Activated B cell treated with CpG ODN at 0.5 μM for 24 hours (primary cell): ENCODE measurements at places on chromosomes 7 and 10. TPM values are rescaled to one million over a fixed set of nuclear protein-coding genes. Genes with fewer than 3 reads are reported as not detected.

GRCh38 chr10:75782463-75783248, 351.2 kb downstream of the LRMDA start:
- no peak for DNase-seq

- no peak for DNase-seq
Measured at GRCh38 chr10:36451391-36451970, 673.9 kb upstream of the ANKRD30A start.

Gene HOXA2
- total RNA-seq = not detected in 2 replicates

DNA sequence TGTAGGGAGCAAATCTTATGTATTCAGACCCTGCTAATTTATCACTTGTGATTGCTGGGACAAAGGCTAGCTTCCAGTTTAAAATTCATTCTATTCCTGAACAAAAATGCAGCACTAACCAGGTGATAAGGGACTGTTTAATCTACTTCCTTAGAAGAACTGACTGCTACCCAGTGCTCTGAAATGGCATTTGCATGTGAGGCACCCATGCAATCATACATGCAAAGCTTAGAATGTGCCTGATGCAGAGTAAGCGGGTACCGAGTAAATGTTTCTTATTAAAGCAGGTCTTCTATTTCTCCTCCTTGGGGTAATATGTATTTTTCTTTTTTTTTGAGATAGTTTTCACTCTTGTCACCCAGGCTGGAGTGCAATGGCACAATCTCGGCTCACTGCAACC, 54.5 kb downstream of the NEURL1 start:
- no peak for DNase-seq

GRCh38 chr10:126081841-126082466, 185.6 kb downstream of the FANK1 start:
- no peak for DNase-seq

Gene ADRA2A
- not detected in 2 replicates for total RNA-seq

- DNase-seq = no peak
Measured at GRCh38 chr10:34967335-34967880, 122.7 kb downstream of the CUL2 start.

DNA sequence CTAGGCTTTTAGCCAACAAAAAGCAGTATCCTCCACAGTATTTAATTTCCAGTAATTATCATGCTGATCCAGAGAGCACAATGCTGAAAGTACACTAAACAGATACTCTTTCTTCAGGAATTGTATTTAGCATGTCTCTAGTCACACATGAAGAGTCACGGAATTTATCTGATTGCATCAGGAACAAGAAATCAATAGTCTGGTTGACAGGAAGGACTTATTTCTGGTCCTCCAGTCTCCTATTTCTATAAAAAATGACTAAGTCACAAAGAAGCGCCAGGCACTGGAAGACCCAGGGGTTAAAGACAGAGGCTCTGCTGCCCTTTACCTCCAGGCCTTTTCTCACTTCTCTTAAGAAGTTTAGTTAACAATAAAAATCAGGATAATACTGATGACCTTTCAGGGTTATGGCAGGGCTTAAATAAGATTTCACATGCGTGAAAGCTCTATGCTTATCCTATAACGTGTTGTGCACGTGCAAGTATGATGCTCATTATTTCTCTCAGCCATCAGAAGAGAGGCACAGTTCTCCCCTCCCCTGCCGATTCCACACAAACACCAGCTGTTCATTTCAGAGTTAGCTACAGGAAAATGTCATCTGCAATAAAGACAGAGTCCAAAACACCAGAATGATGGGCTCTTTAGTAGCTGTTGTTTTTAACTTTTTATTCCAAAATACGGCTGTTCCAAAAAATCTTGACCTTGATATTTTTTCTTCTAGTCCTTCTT, 36.9 kb downstream of the SLC26A4 start:
- DNase-seq = no peak

DNA sequence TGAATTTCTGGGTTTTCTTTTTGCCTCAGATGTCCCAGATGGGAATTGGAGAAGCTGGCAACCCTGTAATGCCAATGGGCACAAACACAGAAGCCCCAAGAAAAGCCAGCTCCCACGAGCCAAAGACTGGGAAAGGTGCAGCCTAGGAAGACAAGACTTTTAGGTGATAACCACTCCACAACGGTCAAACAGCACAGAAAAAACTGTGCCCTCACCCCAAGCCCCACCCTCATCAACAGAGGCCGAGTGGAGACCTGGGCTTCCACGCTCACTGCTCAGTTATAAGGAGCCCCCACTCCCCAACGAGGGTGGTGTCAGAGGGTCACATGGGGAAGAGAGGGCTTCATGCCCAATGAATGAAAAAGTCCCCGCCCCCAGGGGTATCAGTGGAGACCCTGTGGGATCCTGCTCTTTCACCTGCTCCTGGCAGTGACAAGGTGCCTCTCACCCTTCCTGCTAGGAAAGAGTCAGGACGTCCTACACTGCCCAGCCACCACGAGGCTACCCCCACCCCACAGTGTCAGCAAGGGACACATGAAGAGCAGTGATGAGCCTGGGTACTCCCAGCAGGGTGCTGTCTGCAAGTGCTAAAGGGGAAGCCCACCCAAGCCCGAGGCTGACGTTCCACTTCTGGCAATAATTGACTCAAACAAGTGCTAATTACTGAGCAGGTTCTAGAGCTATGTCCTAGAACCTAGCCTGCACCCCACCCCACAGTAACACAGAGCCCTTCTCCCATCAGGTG, 8.3 kb downstream of the TMEM273 start:
- DNase-seq = no peak

DNA sequence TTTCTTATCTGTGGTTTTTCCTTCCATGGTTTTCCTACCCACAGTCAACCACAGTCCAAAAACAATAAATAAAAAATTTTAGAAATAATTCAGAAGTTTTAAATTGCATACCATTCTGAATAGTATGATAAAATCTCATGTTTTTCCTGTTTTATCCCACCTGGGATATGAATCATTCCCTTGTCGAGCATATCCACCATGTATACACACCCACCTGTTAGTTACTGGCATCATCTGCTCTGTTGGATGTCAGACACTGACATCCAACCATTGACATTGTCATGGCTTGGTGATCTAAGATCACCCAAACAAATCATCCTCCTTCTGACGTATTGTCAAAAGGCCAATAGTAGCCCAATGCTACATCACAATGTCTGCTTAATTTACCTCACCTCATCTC, 749.8 kb downstream of the TNS3 start:
- DNase-seq = no peak

Gene BMS1
- total RNA-seq = 24.6 and 25.1 TPM in 2 replicates

DNA sequence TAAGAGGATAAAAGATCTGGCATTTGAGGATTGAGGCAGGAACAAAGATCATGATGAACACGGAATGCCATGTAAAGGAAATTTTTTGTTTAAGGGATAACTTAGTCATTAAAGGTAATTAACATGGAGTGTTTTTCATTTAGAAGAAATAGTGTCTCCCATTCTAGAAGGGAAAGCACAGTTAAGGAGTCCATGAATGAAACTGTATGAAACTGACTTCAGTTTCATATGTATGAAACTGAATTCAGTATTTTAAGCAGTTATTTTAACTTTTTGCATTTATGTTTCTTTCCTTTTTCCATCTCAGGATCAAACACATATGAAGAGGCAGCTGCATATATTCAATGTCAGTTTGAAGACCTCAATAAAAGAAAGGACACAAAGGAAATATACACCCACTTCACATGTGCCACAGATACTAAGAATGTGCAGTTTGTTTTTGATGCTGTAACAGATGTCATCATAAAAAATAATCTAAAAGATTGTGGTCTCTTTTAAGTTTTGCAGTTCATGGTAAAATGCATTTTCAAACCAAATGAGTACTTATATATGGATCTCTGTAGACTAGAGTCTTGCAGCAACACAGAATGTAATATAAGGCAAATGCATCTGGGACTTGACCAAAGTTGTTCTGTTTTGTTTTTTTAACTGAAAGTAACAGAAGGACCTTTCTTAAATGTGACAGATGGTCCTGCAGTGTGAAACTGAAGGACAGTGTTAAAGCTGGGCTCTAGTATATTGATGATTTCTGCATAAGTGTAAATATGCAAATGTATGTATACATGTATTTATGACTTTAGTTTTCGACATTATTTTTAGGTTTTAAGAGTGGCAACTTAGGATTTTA, 82.6 kb downstream of the GNAI1 start:
- no peak for DNase-seq

GRCh38 chr7:139023076-139023475, 12.8 kb downstream of the ZC3HAV1L start:
- DNase-seq = no peak

DNA sequence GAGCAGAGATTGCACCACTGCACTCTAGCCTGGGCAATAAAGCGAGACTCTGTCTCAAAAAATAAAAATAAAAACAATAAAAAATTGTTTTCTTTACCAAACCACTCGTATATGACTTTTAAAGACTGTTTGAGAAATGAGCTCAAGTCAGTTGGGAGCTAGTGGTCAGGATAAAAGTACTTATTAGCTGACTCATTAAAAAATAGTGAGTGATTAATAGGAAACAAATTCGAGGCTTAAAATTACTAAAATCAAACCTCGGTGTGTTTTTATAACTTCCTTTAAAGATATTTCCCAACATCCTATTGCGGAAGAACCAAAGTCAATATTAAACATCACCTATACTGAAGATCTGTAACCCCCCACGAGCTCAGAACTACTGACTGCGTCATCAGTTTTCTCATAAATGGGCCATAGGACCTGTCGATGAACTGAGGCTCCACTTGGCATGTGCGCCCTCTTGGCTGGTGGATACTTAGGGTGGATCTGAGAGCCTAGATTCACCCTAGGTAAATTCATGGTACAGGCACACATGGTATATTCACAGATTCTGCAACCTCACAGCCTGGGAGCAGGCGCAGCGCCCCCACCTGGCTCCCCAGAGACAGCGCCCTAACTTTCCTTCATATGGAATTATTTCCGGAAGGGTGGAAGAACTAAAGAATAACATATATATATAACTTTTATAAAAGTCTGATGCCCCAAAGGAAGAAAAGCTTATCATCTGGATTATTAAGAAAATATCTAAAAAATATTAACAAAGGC, 9.2 kb downstream of the MKI67 start:
- DNase-seq = no peak

DNA sequence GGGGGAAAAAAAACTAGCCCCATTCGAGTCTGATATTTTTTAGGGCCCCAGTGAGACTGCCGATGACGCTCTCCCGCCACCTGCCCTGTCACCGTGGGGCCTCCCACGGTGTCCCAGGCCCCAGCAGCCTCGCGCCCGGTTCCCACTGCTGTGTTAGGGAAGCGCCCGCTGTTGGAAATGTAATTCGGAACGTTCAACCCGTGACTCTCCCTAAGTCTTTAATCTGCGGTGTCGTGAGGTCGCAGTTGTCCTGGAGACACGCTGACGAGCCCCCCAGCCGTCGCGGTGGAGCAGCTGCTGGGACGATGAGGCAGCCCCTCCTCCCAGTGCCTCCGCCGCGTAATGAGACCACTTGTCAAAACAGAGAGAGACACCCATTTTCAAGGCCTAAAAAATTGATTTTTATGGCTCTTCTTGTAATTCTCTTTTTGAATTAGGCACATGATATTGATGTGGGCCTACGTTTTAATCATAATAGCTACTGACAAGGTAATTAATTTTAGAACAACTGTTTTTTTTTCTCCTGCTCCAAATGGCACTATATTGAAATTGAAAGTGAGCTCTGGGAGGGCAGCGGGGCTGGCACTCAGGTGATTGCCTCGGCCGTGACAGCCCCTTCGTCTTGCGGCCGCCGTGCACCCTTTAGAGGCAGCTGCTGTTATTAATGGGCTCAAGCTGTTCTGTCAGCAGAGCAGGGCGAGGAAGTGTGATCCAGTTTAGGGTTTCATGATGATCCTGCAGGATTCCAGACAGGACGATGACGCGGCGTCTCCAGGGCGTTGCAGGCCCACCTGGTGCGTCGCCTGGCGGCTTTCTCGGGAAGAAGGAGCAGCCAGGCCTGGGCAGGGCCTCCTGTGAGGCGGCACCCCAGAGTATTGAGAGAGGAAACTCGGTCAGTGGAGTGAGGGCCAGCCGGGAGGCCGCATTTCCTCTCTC, 63.3 kb downstream of the NKX6-2 start:
- DNase-seq = no peak

Gene FIGNL1
- 13.2 and 15.4 TPM in 2 replicates for total RNA-seq

DNA sequence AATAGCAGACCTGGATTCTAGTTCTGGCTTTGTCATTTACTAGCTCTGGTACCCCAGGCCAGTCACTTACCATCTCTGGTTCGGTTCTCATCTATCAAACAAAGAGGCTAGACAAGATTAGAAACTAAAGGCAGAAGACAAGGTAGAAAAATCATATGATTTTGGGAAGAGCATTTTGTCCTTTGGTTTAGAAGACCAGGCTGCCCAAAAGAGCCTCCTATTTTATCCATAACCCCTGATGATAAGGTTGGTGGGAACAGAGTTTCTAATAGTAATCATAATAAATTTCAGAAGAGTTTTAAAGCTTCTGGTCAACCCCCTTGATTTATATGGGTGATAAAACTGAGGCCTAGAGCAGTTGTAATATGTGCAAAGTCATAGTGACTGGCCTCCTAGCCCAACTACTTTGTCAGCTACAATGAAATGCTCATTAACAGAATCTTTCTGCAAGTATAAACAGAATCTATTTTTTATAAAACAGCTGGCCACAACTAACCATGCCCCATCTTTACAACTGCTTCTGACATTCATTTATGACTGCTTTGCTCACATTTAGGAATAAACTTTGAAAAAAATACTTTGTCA, 23.4 kb downstream of the COX15 start:
- DNase-seq = no peak

DNA sequence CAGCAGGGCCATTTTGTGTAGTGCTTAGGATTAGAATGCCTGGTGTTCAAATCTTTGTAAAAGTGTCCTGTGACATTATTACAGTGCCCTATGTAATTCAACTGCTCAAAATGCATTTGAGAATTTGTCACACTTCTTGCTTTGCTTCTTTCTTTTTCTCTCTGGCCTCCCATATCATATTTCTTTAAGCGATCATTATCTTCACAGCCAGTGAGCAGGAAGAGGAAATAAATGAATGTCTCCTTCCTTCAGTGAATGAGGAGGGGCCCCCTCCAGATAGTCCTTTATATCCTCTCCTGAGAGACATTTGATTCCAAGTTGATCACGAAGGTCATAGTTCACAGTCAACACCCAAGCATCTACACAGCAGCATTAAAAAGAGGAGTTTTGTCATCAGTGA, 425.1 kb upstream of the NPVF start:
- DNase-seq = no peak

Gene UNC5B
- not detected in 2 replicates for total RNA-seq

Gene MSMB
- not detected in 2 replicates for total RNA-seq

DNA sequence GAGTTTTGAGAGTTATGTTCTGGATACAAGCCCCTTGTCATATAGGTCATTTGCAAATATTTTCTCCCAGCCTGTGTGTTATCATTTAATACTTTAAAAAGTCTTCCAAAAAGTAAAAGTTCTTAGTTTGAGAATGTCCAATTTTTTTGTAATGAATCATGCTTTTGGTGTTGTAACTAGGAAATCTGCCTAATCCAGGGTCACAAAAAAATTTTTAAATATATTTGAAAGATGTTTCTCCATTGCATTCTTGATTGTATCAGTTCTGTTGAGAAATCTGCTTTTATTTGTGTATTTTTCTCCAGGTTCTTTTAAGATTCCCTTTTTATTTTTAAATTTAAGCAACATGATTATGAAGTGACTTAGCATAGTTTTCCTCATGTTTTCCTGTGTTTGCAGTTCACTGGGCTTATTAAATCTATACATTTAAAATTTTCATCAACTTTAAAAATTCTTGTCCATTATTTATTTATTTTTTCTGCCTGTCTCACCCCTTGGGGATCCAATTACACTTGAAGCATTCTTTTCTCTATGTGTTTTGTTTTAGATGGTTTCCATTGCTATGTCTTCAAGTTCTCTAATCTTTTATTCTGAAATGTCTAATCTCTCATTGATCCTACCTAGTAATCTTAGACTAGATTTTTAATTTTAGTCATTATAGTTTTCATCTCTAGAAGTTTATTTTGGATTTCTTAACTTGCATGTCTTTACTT, 47.0 kb downstream of the CCDC71L start:
- DNase-seq = no peak

GRCh38 chr7:96484091-96484490, 162.2 kb upstream of the SLC25A13 start:
- no peak for DNase-seq
